Psoas muscle (tissue), 8 donors: ENCODE measurements at places on chromosomes 3 and 15. TPM values are rescaled to one million over a fixed set of nuclear protein-coding genes. Genes with fewer than 3 reads are reported as not detected.

ACAA1 gene
- 28.6 TPM for polyA plus RNA-seq

DNA sequence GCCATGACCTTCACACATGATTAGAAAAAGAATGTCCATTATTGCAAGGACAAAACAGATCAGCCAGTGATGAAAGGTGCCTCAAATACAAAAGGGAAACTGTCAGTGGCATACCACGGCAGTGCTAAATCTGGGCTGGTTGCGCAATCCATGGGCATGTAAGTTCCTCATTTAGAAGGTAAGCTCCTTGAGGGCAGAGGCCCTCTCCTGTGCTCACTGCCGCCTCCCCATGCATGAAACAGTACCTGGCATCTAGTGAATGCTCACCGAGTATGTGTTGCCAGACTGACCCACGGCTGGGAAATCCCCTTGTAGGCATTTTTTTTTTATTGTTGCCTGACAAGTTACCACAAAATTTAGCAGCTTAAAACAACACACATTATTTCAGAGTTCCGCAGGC, 312.1 kb upstream of the CHRM5 start:
- DNase-seq = no peak

GATM gene
- 16.5 TPM for polyA plus RNA-seq

- DNase-seq = peak; percentile 91
These were observed 17.2 kb upstream of the USP3 start for GRCh38 chr15:63487076-63487757.

- DNase-seq = no peak
These were observed 1121.8 kb downstream of the TBL1XR1 start for GRCh38 chr3:176075491-176075890.

GRCh38 chr3:40229963-40230362, 79.5 kb upstream of the EIF1B start:
- DNase-seq = no peak
